GM06990 (cell line): ENCODE measurements at places on chromosomes 3 and 15.

- DNase-seq = no peak
These were observed 67.5 kb upstream of the TJP1 start for GRCh38 chr15:29889542-29890329.

GRCh38 chr3:186895406-186895805 is 34.9 kb upstream of the ST6GAL1 start:
- DNase-seq = no peak

GRCh38 chr3:101898752-101899169 is 49.4 kb downstream of the NFKBIZ start:
- DNase-seq = peak; percentile 83

GRCh38 chr3:36763850-36764703 is at the start of gene DCLK3:
Gene DCLK3, minus strand, starts transcription at chr3:36764553. Its CDS starts 290 bp downstream, at chr3:36764263.
- DNase-seq = no peak

DNA sequence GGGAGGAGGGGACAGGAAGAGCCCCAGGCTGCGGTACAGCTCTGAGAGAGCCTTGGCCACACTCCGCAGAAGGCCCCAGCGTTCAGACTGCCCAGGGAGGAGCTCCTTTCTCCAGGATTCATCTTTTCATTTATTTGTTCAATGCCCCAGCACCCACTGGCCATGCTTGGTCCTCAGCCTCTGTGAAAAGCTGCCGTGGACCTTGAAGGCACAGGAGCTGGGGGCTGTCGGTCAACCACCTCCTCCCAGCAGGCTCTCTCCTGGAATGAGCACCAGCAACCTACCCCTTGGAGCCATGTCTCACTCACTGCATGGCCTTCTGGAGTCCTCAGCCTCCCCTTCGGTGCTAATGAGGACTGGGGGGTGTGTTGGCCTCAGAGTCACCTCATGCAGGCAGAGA is 21.6 kb upstream of the PRR23E start:
- DNase-seq = no peak

- no peak for DNase-seq
These were observed 30.0 kb downstream of the CHD2 start for GRCh38 chr15:92930054-92930621.

- DNase-seq = no peak
These were observed 27.8 kb downstream of the COL8A1 start for GRCh38 chr3:99666201-99666600.

DNA sequence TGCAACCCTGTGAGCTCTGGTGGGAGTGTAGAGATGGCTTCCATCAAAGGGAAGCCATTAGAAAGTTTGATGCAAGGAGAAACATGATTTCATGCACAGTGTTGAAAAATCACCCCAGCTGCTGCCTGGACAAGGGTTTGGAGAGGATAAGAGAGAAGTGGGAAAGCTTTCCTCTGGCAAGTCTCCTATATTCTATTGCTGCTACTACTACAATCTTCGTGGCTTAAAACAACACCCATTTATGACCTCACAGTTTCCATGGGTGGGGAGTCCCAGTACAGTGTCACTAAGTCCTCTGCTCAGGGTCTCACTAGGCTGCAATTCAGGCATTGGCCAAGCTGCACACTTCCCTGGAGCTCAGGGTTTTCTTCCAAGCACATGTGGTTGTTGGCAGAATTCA is 229.3 kb downstream of the TAFA4 start:
- DNase-seq = no peak

- DNase-seq = no peak
These were observed 148.6 kb downstream of the MEIS2 start for GRCh38 chr15:36951731-36952247.

DNA sequence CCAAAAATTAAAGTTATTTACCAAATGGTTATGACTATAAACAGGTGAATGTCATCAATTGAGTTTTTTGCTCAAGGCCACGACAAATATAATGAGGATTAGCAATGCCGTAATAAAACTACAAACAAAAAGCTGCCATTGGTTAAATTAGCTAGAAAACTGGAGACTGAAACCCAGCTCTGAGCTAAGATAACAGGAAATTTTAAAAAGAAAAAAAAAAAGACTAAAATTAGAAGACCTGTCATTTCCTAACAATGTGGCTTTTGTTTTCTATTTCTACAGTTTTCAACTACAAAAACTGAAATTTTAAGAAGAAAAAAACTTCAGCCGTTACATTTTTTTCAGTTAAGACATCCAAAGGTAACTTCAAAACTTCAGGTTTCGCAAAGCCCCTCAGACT is 9.7 kb downstream of the SLC12A6 start:
- DNase-seq = peak; percentile 69

- DNase-seq = no peak
These were observed 487.0 kb upstream of the PROK2 start for GRCh38 chr3:72271923-72272322.

DNA sequence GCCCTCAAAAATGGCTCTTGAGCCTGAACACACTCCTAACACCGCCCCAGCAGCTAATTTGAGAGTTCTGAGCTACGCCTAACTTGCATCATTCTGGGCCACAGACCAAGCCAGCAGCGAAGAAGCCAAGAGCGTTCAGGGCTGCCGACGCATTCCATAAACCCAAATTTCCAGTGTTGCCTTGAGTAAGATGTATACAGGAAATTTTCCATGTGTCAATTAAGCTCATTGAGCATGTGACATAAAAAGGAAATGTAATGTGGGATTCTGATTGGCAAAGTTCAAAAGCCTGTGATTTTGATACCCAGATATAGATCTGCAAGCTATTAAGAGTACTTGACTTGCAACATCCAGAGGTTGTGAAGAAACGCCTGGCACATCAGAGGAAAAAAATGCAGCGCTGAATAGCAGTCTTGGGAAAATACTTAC is 148.6 kb upstream of the NR2F2 start:
- no peak for DNase-seq

- no peak for DNase-seq
These were observed 160.5 kb downstream of the THSD4 start for GRCh38 chr15:71275566-71276335.

GRCh38 chr3:126498929-126499328 is 18.6 kb downstream of the UROC1 start:
- DNase-seq = no peak
